ENCODE measurements at places on chromosomes 3 and 15.

DNA sequence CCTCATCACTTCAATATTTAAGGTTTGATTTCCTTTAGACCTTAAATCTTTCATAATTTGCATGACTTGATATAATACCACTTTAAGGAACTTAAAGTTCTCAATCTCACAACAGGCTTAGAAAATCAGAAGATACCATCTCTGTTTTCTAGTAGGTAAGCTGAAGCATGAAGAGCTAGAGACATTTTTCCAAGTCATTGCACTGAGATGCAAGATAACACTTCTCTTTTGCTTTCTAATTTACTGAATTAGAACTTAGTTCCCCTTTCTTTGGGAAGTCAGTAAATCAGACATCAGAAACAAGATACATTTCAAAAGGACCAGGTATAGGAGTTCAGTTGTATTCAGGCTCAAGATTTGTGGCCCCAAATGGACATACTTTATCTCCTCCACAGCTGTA is 79.7 kb downstream of the DZIP3 start:
- DNase-seq: no peak

- DNase-seq: no peak
Measured at GRCh38 chr3:83769791-83770663, 1188.8 kb upstream of the CADM2 start.

DNA sequence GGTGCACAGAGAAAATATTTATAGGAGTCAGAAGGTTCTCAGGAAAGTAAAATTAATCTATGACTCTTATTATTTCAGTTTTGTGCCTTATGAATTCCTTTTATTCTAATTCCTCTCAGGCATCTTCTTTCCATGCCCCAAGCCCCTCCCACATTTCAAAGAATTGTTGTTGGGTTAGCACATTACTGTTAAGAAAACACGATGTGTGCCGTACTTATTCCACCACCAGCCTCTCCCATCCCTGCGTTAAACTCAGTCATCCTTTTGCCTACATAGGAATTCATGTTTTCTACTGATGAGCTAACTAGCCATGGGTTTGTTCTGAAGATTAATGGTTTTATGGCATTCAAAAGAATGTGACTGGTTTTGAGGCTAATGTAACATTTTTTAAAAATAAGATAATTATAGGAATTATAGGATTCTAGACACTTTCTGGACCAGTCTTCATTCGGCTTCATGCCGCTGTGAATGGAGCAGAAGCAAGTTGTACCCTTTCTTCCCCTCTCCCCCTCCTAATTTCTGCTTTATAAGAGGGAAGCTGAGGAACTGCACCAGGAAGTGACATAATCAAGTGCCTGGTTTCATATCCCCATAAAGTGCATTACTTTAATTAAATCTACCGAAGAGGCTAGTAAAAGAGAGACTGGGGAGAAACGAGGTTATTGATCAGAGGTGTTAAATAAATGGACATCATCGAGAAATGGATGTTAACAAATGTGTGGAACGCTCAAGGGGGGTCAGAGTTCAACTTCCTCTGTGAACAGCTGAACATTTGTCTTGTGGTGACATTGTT is 12.3 kb upstream of the MB21D2 start:
- DNase-seq: no peak

DNA sequence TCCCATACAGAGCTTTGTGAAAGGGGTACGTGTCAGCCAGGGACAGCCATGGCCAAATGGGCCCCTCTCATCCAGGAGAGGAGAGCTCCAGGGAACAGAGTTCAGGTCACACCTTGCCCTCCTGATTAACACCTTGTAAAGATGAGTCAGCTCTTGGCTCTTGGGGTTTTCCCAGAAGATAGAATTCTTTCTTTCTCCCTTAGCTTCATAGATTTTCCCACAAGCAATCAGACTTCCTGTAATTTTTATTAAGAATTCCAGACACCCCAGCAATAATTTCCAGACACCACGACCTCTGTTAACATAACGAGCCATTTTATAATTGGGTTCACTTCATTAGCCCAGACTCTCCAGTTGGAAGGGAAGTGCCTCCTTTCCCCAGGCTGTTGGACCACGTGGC is 86.4 kb downstream of the LRTM1 start:
- no peak for DNase-seq

GRCh38 chr15:33910741-33911140 is 57.6 kb upstream of the CHRM5 start:
- DNase-seq: no peak

DNA sequence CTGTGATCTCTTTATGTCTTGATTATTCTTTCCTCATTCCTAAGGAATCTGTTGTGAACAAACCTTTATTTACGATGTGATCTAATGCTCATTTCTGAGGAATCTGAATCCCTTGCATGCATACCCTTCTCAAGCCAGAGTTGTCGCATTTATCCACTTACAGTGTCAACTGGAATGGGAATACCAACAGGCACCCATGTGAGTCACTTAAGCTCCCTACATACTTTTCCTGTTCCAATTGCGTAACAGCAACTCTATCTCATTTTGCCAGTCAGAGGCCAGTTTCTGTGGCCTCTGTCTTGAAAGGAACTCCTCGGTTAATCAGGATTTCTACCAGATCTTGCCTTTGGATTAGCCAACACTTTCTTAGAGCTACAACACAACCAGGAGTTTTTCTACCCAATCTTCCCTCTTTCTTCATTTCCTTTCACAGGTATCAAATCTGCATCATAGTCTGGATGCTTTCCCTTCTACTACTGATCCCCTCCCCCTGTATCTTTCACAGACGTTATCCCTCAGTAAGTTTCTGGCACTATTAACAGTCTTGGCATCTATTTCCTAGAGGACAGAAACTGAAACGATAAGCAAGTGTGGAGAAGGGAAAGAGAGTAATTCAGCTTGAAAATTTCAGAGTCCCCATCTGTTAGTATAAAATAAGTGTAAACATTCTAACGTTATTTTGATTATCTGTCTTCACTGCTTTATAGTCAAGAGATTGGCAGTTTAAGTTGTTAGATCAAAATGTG is 66.8 kb upstream of the BCHE start:
- no peak for DNase-seq

DNA sequence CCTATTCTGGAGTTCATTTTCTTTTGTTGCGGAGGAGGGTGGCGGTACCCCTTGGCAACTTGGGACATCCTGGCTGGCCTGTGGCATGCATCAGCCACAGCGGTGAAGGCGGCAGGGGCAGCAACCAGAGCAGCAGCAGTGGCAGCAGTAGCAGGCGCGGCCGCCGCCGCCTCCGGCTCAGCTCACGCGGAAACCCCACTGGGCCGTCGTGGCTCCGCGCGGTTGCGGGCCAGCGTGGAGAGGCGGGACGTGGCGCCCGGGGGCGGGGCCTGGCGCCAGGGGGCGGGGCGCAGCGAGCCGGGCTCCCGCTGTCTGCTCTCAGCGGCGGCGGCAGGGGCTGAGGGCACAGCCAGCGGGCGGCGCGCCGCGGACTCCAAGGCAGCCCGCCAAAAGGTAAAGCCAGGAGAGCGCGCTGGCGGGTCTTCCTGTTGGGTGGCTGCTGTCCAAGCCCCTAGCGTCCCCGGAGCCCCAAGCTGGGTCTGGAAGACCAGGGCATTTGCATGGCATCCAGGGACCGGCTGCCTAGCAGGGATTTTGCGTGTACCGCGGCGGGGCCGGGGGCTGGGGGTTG is 334.4 kb upstream of the THRB start:
- peak; percentile 19 for DNase-seq

Data from nucleus accumbens (tissue), 56 donors.